ENCODE measurements at places on chromosomes 12 and 14.

DNA sequence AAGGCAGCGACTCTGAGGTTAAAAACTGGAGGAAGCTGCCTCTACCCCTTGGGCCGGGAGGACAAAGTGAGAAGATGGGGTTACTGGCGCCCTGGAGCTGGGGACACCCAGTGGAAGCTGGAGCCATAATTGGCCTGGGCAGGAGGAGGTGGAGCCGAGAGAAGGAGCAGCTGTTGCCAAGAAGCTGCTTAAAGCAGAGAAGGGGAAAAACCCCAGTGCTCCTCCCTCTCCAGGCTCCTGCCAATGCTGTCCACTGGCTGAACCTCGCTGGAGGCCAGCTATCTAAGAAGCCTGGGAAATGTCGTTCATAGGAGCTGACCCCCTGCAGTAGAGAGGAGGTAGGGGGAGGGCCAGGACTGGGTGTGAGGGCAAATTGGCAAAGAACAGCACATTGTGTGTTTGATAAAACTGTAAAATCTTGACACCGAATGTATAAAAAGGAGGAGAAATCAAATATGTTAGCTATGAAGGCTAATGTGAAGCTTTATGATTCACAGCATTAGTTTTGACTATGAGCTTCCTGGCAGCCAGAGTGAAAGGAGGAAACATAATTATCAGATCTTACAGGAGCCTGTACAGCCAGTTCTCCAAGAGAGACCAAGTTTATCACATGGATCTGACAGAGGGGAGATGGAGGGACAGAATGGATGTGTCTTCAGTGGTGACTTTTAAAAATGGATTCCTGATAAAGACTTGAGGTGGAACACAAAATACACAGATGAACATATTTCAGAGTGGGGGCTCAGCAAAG is 9.5 kb downstream of the HHIPL1 start:
- no peak for DNase-seq

GRCh38 chr12:105555556-105556295 is 225.2 kb downstream of the C12orf75 start:
- no peak for DNase-seq

DNA sequence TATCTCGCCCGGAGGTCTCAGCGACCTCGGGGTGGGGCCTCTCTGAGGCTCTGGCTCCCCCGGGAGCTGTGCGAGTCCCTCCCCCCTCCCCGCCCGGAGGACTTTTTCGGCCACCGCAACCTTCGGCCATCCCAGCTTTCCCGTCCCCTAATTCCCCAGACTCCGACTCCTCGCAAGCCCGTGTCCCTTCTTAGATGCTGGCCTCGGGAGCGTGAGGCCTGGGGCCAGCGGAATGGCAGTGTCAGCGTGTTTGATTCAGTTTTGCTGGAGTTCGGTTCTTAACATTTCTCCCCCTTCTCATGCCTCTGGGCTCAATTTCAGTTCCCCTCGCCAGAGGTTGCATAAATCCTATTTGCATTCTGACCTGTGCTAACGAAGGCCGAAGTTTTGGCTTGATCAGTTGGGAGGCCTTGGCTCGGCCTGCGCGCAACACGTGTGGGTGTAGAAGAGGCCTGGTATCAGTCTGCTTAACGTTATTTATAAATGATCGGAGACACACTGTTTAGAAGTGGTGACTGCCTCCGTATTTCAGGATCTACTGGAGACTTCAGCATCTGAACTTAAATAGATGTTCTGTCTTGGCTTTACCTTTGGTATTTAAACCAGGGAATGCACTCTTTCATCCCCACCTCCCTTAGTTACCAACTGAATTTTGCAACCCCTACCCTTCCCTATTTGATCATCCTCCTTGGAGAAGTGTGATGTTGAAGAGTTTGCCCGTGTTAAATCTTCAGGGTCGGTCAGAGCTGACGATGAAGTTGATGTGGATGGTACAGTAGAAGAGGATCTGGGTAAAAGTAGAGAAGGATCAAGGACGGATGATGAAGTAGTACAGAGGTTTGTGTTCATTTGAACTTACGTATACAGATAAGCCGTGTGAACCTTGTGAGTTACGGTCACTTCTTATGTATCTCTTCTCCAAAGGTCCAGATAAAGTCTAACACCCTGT is 851 bp downstream of the HSP90B1 start:
- peak; percentile 18 for DNase-seq

DNA sequence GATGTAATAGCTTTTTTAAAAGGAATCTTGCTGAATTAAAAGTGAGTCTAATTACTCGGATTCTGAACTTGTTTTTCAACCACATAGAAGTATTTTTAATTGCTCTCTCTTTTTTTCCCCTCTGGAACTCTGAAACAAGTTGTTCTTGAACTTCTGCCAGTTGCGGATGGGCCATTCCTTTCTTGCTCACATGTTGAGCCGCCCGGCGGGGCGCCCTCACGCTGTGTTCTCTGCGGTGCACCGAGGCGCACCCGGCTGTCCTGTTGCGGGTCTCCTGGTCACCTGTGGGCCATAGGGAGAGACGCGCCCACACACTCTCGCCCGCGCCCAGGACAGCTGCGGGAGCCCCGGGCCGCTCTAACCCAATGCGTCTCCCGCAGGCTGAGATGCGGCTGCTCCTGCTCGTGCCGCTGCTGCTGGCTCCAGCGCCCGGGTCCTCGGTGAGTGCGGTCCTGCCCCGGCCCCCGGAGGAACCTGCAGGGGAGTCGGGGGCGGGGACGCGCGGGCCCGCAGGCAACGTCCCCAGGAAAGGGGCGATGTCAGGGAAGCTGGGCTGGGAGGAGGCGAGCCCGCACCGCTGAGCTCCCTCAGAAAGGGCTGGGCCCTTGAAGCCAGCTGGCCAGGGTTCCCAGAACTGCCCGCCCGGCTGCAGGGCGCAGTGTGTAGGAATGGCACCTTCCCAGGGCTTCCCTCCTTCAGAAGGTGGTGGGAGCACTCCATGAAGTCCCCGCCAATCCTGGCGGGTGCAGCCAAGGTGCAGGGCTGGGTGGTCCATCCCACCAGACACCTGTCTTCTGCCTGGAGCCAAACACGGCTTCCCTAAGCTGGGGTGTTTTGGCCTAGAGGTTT is 2.3 kb downstream of the PAPLN start:
- DNase-seq, result no peak

- DNase-seq, result no peak
Observed at GRCh38 chr12:54258201-54258681, 21.7 kb downstream of the CBX5 start.

DNA sequence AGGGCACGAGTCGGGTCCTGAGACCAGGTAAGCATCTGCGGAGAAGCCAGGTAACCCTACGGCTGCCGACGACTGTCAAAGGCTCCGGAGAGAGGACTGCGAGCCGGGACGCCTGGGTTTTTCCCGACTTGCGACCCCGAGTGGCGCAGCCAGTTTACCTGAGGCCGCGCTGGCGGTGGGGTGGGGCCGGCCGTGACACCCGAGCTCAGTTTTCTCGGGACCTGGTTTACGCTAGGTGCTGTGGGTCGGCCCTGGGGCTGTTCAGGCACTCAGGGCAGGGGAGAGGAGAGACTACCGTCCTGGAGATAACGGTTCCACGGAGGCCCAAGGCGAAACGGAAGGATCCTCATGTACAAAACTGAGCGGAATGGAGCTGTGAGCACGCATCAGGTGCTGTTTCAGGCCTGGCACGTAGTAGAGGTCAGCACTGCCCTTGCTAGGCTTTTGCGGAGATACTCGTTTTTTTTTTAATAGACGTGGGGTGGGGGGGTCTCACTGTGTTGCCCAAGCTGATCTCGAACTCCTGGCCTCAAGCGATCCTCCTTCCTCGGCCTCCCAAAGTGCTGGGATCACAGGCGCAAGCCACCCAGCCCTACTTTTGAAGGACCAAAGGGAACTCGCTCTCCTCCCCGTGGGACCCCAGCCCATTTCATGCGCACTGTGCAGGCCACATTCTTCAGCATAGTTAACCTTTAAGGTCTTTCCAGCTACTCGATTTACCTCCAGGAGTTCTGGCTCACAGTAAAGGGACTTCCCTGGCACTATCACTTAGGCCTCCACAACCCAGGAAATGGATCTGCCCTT is 471 bp downstream of the MTRFR start:
- no peak for DNase-seq

GRCh38 chr14:30158299-30158698 is 230.7 kb upstream of the PRKD1 start:
- no peak for DNase-seq

GRCh38 chr12:116150001-116150400 is 127.5 kb downstream of the MED13L start:
- no peak for DNase-seq

Measured in nucleus accumbens (tissue), 56 donors.